Stimulated activated CD4-positive, alpha-beta T cell treated with anti-CD3 and anti-CD28 coated beads, Interleukin-12 subunit alpha, Interleukin-12 subunit beta, amount 100 ng/mL, for 24 hours (primary cell): ENCODE measurements at places on chromosomes 6 and 20.
A peak's percentile ranks its signal among the peaks of the same experiment; 100 is the strongest.

DNA sequence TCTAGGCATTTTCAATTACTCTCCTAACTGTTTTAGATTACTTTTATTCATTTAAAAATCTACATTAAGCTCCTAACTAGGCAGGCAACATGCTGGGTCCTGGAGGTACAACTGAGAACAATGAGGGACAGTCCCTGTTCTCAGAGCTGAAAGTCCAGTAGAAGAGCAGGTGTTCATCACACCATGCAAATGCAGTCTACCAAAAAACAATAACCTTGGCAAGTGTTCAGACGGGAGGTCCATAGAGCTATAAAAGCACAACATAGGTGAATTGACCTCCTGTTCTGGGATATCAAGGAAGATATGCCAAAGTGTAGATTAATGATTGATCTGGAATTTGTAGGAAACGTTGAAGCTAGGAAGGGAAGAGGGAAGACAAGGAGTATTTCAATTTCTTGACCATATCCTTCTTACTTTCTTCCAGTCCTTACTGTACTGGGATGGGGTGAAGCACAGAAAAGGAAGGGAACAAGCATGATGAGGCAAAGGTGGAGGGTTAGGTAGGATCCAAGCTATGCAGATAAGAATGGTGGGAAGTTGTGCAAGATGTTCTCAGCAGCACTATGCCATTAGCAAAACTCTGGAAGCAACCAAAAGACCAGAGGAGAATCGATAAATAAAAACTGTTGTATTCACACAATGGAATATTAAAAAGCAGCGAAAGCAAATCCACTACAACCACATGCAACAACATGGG lies 485.7 kb upstream of the JARID2 start:
- no peak for DNase-seq

DNA sequence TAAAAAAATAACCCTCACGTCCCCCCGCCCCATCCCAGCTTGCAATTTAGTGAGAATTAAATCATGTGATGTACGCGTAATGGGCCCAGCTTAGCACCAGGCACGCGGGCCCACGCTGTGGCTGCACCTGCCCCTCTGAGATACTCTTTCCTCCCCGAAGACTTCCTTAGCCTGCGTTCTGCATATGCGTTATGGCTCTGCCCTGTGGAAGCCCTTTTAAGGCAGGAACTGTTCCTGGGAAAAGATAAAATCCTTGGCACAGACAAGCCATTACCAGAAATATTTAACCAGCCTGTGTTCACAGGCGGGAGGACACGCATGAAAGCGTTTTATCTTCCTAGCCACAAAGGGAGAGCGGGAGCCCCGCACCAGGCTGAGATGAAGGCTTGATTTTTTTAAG lies 311.0 kb downstream of the LRFN2 start:
- no peak for DNase-seq

- no peak for DNase-seq
Observed at GRCh38 chr20:46293084-46293483, 15.2 kb downstream of the CDH22 start.

GRCh38 chr6:12136905-12137304 lies 124.8 kb downstream of the HIVEP1 start:
- no peak for DNase-seq

DNA sequence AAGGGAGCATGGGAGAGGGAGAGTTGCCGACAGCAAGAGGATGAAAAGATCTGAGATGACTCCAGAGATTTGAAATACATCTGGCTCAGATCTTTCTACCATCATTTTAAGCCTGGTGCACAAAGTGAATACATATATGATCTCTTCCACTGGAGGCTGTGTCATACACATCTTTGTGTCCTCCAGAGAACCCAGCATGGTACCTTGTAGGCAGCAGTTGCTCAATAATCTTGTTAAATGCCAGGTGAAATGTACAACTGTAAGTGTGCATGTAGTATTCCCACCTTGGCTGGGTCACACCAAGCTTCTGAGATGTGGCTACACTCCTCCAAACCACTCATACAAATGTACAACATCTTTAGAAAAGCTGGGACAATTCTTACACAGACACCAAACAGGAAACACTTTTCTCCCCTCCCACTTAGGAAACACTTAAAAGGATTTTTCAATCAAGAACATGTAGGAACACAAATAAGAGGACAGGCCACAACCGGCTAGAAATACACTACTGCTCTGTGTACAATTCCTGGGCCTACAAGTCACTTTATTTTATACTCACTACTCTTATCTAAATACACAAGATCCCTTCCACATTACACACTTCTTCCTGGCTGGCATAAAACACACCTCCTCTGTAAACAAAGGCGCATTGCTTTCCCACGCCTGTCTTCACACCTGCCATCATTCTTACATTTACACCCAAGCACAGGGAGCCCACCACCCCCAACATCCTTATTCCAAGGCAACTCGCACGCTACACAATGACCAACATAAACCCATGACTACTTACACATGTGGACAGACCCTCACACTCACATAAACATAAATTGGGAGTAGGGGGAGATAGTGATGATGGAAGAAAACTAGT lies 3.8 kb upstream of the IER3 start:
- no peak for DNase-seq

GRCh38 chr6:143064951-143065683 lies 4.4 kb downstream of the AIG1 start:
- no peak for DNase-seq

DNA sequence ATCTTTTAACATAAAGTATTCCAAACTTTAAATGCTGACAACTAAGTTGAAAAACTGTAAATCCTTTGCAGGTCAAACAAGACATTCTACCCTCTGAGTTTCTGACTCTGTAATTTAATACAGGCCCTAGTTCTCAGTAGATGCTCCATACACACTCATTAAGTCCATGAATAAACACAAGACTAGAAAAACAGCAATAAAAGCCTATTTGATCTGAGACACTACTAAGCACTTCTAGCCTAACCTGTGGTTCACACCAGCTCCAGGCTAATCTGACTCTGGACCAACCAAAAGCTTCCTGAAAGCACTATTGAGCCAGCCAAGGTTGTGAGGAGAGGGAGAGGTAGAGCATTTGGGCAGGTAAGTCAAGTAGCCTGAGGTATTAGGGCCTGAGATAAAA lies 103.9 kb downstream of the EPM2A start:
- no peak for DNase-seq

GRCh38 chr6:31525932-31526591 lies 2.7 kb upstream of the MCCD1 start:
- no peak for DNase-seq

DNA sequence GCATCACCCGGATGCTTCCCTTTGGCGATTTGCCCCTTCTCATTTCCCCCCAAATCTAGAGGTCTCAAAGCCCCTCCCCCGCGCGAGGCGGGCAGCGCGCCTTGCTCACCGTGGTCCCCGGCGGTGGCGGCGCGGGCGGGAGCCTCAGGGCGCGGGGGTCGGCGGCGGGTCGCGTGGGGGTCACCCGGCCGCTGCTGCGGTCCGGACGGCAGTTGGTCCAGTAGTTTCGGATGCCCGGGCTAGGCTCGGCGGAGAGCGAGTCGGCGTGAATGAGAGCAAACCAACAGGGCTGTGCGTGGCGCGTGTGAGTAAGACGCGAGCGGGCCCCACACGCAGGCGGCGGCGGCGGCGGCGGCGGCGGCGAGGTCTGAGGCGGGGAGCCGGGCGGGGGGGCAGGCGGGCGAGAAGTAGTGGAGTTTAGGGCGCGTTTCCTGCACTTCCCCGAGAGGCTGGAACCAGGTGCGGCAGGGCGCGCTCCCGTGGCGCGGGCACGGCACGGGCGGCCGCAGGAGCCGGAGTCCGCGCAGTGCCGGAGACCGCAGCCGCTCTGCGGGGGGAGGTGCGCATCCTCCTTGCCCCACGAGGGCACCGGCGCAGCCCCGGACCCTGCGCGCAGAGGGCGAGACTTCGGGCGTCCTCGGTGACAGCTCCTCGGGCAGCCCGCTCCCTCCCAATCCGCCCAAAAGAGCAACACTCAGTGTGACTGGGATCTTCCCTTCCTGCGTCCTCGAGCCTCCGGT lies 567 bp downstream of the HS3ST5 start:
- DNase-seq, result no peak

DNA sequence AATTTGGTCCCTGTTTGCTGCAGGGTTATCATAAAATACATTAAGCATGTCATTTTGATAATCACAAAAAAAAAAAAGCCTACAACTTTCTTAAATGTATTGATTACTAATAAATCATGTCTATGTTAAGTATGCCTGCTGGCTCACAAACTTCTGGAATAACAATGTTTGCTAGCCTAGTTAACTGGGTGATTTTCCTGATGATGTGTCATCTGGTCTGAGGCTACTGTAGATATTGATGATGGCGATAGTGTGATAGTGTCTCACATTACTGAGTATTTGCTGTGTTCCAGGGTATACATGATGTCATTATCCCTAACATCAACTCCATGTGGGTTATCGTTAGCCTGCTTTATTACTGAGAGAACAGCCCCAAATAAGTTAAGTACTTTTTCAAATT lies 86.2 kb upstream of the VSTM2L start:
- DNase-seq, result no peak

DNA sequence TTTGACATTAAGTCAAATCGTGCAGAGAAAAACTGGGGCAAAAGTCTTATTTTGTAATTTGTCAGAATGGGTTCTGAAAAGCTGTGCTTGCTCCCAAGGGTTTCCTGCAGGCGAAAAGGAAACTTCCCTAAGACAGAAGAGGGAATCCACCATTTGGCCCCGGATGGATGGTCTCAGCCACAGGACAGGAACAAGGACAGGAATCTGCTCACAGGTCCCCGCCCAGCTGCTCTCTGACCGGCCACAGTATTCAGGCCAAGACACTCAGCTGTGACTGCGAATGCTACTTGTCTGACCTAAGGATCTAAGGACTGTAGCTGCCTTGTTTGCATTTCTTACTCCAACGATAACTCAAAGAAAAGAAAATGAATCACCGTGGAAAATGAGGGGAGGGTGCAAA lies 197.0 kb downstream of the BMP7 start:
- DNase-seq, result no peak

DNA sequence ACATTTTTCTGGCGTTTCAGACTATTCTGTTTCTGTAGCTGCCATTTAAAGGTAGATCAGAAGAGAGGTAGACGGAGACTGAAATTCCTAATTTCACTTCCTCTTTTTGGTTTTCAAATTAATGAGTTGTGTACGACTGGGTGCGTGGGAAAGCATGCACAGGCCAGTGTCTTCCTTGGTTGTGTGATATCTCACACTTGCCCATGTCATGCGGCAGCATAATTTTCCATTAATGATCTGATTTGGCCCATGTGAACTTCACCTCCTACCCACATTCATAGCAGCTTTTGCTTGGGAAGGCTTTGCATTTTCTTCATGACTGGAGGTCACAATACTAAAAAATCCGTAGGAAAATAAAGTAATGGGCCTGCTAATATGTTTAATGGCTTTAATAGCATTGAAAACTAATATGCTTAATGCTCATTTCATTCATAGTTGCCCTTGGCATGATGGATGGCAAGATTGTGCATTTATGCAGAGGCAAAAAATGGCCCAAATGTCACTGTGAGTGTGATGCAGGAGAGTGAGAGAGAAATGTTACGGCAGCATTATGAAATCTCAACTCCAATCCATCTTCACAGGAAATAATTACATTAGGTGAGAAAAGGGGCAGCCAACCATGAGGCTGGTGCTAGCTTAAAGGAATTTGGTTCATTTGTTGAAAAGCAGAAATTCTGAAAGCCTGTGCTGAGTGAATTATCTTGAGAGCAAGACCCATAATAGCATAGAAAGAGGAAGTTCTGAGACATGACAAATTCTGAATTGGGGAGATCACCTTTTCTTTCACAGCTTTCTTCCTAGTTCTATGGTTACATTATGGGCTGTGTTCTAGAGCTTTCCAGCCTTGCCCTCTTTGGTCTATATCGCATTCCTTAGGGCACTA lies 69.0 kb upstream of the UST start:
- DNase-seq, result no peak

GRCh38 chr6:32837651-32838113 lies 857 bp downstream of the TAP2 start:
- no peak for DNase-seq

GRCh38 chr6:155248008-155249001 lies 15.5 kb upstream of the CLDN20 start:
- no peak for DNase-seq

GRCh38 chr6:18347021-18347577 lies 40.1 kb upstream of the RNF144B start:
- no peak for DNase-seq

DNA sequence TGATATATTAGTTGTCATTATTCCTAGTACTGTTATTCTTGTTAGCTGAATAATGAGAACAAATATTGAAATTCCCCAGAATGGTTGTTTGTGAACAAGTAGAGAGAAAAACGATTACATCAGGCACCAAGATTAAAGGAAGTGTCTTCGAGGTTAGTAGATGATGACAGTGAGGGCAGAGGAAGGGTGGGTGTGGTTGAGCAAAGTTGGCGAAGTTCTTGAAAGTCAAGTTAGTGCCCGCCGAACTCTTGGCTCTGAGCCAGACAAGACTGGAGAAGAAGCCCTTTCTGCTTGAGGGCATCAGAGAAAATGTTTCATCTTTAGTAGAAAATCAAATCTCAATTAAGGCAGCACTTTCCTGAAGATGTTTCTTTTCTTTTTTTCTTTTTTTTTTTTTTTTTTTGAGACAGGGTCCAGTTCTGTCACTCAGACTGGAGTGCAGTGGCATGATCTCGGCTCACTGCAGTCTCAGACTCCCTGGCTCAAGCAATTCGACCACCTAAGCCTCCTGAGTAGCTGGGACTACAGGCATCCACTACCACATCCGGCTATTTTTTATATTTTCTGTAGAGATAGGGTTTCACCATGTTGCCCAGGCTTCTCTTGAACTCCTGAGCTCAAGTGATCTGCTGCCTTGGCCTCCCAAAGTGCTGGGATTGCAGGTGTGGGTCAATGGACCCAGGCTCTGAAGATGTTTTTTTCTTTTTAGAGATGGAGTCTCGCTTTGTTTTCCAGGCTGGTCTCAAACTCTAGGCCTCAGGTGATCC lies 77.1 kb downstream of the SGK1 start:
- DNase-seq, result peak; percentile 32

- no peak for DNase-seq
Observed at GRCh38 chr6:43942011-43942442, 172.0 kb downstream of the VEGFA start.

DNA sequence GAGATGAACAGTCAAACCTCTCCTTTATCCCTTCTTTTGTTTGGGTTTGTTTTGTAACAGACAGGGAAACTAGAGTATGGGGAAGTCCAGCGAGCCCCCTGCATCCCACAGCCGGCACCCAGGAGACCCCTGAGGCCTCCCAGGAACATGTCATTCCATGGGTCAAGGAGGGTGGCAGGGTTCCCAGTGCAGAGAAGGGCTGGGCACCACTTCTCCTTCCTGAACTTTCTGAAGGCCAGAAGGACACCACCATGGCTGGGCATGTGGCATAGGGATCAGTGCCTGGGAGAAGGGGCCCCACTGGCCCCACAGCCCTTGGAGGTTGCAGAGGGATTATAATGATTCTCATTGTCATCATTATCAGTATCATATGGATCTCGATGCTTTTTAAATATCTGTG lies 13.9 kb upstream of the CST7 start:
- no peak for DNase-seq

DNA sequence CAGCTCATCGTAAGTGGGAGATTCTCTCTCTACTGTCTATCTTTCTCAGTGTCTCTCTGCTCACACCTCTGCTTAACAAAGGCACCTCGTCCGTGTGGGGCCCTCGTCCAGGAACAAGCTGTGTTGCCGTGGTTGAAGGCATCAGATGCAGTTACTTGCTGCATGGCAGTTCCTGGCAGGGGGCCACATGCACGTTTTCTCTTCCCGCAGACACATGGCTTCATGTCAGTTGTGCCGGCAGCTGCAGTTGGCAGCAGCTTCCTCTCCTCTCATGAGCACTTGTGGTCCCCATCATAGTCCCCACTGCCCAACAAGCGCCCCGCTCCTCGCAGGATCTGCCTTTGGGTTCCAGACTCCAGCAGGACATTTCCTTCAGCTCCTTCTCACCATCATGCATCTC lies 7.1 kb upstream of the AFDN start:
- DNase-seq, result no peak
